ENCODE measurements at places on chromosomes 1 and 21.

- DNase-seq: no peak
Observed at GRCh38 chr1:150875197-150876118, 941 bp downstream of the ARNT start.

- DNase-seq: no peak
Observed at GRCh38 chr1:108503062-108503733, 53.1 kb downstream of the NBPF6 start.

DNA sequence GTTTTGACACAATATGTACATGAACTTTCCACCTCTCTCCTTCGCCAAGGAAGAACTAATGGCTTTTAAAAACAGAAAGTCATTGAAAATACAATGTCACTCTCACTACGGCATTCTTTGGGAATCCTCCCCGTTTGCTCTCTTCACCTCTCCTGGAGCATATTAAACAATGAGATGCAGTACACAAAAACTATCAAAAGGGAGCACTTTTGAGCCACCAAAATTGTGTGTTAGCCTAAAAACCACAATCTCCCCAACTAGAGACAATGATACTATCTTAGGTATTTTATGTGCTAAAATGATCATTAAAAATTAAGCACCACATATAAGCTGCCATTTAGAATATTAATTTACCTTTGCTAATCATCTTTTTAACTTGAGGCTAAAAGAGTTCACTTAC, 425.5 kb downstream of the KCTD3 start:
- DNase-seq: no peak

DNA sequence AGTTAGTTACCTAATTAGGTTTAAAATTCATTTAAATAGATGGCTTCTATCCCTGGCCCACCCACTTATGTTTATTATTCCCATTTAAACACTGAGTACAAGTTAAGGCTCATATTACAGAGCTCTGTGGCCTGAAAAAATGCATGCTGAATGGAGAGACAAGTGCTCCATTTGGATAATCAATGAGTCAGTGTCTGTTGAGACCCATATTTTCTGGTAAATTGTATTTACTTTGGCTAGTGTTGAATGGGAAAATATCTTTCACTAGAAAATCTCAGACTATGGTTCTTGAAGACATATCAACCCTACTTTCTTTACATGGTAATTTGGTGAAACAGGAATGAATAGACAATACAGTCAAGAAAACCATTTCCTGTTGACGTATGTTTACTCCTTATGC, 356.0 kb downstream of the S1PR1 start:
- no peak for DNase-seq

DNA sequence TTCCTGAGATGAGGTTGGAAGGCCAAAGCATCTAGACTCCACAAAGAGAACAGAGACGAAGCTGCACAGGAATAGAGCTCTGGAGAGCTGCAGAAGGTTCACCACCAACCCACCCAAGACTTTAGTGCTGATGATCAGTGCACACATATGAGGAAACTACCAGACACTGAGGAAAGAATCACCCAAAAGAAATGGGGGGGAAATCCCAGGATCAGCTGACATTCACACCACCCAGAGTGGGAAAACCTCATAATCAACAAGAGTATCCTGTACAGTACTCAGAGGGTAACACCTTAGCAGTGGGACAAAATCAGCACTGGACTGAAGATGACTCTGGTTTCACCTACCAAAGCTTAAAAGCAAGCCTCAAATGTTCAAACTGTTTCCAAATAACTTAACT, 36.4 kb downstream of the DENND1B start:
- DNase-seq: no peak

- no peak for DNase-seq
Observed at GRCh38 chr1:230163205-230163604, 96.2 kb downstream of the GALNT2 start.

Measured in NCI-H1436 treated with DMSO at 0.1 percent for 48 hours (cell line).